ENCODE measurements at places on chromosomes 7 and 10.

GRCh38 chr7:85095806-85096205, 91.0 kb downstream of the SEMA3D start:
- no peaks in the 10 kb centered on the region for H3K4me1 ChIP-seq
- H3K4me3 ChIP-seq = no peak overlapping the region
- H3K36me3 ChIP-seq = no peaks in the 10 kb centered on the region
- no peak overlapping the region for H3K27ac ChIP-seq

DNA sequence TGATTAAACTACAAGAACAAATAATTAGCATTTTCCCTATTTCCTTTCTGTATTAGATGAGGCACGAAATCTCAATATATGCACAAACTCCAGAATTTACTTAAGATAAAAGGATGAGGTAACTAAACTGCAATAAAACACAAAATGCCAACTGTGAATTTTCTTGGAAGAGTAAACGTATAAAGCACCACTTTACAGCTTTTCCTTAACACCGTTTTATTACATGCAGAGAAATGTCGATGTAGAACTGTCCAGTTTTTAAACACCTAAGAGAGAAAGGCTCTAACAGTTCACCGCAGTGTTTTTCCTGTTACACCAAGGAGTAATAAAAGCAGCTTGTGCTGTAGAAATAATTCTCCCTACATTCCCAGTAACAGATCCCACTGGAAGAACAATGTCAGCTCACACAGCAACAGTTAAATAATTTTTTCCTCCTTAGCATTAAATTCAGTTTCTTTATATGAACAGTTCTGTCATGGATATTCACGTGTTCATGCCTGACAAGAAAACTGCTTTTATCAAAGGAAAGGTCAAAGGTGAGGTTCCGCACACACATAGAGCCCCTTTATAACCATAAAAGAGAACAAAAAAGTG, 52.0 kb downstream of the MINDY3 start:
- DNase-seq = no peak
- no peaks in the 10 kb centered on the region for H3K27me3 ChIP-seq
- H3K36me3 ChIP-seq = no peaks in the 10 kb centered on the region
- H3K4me3 ChIP-seq = no peak overlapping the region
- H3K27ac ChIP-seq = no peak overlapping the region

DNA sequence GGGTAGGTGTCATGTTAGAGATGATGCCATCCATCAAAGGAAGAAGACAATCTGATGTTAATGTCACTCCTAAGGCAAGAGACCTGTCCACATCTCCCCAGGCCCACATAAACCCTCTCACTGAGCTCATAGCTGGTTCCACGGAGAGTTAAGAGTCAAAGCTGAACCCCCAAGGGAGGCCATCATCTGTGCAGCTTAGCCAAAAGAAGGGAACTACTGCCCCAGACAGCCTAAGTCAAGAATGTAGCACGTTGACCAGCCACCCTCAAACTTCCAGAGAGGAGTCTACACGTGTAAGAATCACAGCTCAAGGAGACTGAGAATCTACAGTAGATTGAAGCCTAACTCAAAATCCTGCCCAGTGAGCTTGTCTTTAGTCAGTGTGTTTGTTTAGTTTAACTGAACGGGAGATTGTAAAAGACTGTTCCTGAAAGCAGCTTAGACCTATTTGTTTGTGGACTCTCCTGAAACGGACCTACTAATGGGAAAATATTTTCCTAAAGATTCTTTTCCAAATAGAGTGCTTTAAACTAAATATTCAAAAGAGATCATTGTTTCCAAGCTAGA, 192.7 kb upstream of the NFE2L3 start:
- DNase-seq = no peak
- H3K4me1 ChIP-seq = no peaks in the 10 kb centered on the region
- peaks cover 3% of the 10 kb centered on the region for H3K27me3 ChIP-seq

DNA sequence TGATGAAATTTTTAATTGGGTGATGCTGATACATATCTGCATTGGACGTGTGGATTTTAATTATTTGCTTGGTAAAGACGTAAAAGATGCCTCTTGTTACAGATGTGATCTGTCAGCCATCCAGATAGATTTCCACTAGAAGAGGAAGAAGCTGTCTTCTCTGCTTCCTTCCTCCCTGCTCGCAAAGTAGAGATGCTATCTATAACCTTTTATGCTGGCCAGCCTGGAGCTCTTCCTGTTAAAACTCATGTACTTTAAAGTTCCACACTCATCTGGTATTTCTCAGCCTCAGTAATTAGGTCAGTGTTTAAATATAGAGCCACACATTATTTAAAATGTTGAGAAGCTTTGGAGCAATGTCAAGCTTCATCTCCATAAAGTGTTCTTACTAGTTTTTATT, 51.2 kb upstream of the TMEM229A start:
- no peak overlapping the region for H3K4me3 ChIP-seq
- H3K27me3 ChIP-seq = no peaks in the 10 kb centered on the region
- no peaks in the 10 kb centered on the region for H3K4me1 ChIP-seq
- H3K36me3 ChIP-seq = no peaks in the 10 kb centered on the region
- DNase-seq = no peak

DNA sequence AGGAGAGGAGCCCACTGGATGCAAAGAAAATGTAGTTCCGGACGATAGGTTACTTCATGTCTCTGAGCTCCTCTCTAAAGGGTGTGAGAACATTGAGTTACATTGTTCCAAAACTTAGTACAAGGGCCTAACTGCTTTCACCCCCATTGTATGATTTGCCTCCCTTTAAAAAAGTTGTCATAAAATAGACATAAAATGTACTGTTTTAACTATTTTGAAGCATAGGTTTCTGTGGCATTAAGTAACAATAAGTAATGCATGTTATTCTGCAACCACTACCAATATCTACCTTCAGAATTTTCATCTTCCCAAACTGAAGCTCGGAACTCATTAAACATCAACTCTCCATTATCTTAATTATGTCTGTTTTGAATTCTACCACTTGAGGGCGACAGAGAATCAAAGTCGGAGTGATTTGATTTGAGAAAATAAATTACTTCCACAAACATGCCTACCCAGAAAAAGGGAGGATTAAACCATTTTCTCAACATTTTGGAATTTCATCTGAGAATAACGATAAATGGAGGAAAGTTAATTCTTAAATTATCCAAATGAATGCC, 2.7 kb downstream of the IGFBP1 start:
- no peaks in the 10 kb centered on the region for H3K36me3 ChIP-seq
- no peaks in the 10 kb centered on the region for H3K27me3 ChIP-seq
- no peak overlapping the region for H3K27ac ChIP-seq
- DNase-seq = peak; percentile 22
- H3K4me1 ChIP-seq = peaks cover under 1% of the 10 kb centered on the region
- H3K4me3 ChIP-seq = no peak overlapping the region

GRCh38 chr7:98038731-98039130, 48.7 kb upstream of the OCM2 start:
- no peak overlapping the region for H3K4me3 ChIP-seq
- H3K27me3 ChIP-seq = no peaks in the 10 kb centered on the region
- H3K4me1 ChIP-seq = no peaks in the 10 kb centered on the region
- no peaks in the 10 kb centered on the region for H3K36me3 ChIP-seq
- DNase-seq = no peak
- no peak overlapping the region for H3K27ac ChIP-seq

DNA sequence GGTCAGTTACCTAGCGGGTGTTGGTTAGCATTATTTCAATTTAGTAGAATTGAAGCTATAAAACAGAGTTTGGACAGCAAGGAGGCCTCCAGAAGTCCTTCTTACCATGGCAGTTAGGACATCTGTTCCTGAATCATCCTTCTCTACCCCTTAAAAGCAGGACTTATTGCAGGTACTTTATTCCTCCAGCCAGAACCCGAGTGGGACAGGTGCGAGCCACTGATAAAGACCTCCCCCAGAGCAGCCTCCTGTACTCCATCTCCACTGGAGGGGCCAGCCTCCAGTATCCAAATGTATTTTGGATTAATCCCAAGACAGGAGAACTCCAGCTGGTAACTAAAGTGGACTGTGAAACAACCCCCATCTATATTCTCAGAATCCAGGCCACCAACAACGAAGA, 54.6 kb downstream of the CDHR3 start:
- no peak for DNase-seq
- H3K27me3 ChIP-seq = no peaks in the 10 kb centered on the region
- no peaks in the 10 kb centered on the region for H3K36me3 ChIP-seq
- H3K4me1 ChIP-seq = no peaks in the 10 kb centered on the region

DNA sequence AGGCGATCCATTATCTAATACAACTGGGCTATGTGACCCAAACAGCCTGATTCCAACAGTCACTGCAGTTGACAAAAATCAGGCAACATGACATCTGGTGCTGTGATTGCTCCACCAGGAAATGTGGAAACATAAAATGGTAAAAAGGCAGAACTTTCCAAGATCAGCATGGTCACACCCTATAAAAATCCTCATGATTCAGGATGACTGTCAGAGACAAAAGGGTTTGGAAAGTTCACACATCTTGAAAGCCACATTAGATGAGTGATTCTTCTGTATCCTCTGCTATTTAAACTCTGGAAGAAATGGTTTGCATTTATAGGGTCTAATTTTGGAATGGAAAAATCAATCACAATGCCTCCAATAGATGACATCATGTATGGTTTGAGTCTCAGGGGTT, 662.6 kb upstream of the IGFBP3 start:
- DNase-seq = no peak
- no peak overlapping the region for H3K27ac ChIP-seq
- H3K27me3 ChIP-seq = no peaks in the 10 kb centered on the region
- H3K4me1 ChIP-seq = peaks cover 5% of the 10 kb centered on the region

- H3K36me3 ChIP-seq = no peaks in the 10 kb centered on the region
- H3K4me3 ChIP-seq = no peak overlapping the region
- no peaks in the 10 kb centered on the region for H3K27me3 ChIP-seq
- H3K4me1 ChIP-seq = no peaks in the 10 kb centered on the region
- H3K27ac ChIP-seq = no peak overlapping the region
- DNase-seq = no peak
Observed at GRCh38 chr10:69747179-69747578, 54.5 kb upstream of the COL13A1 start.

DNA sequence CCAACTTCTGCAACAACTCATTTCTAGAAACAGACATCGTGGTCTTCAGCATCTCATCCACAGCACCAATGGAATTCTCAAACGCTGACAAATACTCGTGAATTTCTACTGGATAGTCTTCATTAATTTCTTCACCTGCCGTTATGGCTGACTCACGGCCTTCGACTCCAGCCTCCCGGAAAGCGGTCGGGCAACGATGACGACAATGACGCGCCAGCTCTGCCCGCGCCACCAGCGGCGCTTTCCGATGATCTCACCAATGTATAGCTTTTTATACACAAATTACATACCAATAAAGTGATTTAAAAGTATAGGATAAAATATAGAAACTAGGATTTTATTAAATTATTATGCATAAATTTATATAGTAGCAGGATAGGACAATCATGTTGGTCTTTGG, 65.7 kb downstream of the CCDC7 start:
- H3K27me3 ChIP-seq = no peaks in the 10 kb centered on the region
- no peak overlapping the region for H3K4me3 ChIP-seq
- DNase-seq = no peak
- H3K4me1 ChIP-seq = no peaks in the 10 kb centered on the region

DNA sequence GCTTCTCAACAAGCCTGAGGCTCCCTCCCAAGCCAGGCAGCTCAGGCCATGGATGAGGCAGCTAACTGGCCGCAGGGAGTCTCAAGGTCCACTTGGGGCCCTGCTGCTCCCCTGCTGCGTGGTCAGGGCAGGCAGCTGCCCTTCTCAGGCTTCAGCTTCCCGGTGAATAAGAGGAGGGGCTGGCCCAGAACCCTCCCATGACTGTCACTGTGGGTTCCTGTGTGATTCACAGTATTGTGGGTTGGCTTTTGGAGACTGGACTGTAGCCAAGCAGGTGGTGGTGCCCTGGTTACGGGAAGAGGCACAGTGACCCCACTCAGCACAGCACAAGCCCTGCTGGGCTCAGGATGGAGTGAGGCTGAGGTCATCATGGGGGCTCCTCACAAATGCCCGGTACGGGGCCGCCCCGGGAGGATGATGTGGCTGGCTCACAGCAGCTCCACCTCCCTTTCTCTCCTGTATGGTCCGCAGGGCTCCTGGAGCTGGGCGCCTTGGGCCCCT, 189.8 kb downstream of the HECW1 start:
- H3K27me3 ChIP-seq = no peaks in the 10 kb centered on the region
- no peaks in the 10 kb centered on the region for H3K36me3 ChIP-seq
- peaks cover 25% of the 10 kb centered on the region for H3K4me1 ChIP-seq
- no peak overlapping the region for H3K4me3 ChIP-seq
- H3K27ac ChIP-seq = no peak overlapping the region

DNA sequence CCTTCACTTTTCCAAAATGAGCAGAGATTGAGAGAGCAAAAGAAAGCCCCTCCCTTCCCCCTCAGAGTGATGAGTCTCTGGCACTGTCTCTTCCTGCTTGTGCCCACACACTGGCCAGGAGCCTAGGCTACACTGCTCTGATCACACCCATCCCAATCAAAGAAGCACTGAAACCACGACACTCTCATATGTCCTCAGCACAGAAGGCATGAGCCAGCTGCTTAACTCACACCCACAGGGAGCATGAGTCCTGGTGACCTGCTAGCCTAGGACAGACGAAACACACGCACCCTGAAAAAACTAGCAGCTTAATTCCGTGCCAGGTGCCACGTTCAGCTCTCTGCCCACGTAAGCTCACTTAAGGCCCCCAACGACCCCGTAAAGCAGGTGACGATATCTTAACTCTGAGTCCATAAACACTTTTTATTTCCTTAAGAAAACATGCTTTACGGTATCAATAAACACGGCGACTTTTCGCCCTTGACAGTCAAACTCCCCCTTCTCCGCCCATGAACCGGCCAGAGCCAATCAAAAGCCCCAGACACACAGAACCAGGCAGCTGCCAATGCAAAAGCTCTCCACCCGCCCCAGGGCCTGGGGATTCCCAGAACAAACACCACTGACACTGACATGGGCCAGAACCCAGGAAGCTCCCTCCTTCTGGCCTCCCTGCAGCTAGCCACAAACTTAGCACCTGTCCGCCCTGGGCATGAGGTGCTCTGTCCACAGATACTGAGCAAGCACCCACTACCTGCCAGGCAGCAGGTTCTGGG, 69.0 kb downstream of the TNRC18 start:
- H3K36me3 ChIP-seq = peaks cover 30% of the 10 kb centered on the region
- no peaks in the 10 kb centered on the region for H3K27me3 ChIP-seq
- DNase-seq = no peak
- H3K4me1 ChIP-seq = no peaks in the 10 kb centered on the region

GRCh38 chr7:9324513-9324912, 891.1 kb downstream of the NXPH1 start:
- DNase-seq = no peak
- no peak overlapping the region for H3K27ac ChIP-seq
- H3K4me3 ChIP-seq = no peak overlapping the region
- H3K36me3 ChIP-seq = no peaks in the 10 kb centered on the region
- no peaks in the 10 kb centered on the region for H3K27me3 ChIP-seq
